ENCODE measurements at places on chromosomes 3 and 15.

- no peak for DNase-seq
These were observed 13.0 kb upstream of the RAMAC start for GRCh38 chr15:82972990-82973389.

DNA sequence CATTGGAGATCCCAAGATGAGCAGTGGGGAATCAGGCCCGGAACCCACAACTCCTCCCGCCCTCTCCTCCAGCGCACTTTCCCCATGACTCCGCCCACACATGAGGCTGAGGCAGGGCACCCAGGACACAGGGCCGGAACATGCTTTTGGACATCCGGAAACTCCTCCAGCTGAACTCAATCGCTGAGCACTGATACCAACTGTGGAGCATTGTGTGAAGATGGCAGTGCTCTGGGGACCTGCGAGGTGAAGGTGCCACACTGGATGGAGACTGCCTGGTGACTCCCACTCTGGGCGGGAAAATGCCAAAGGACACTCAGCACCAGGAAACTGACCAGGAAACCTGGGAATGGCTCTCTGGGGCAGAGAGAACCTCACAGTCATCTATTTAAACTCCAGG is 189.1 kb downstream of the FAM43A start:
- DNase-seq, result no peak

GRCh38 chr3:193911784-193912340 is 224.1 kb upstream of the HES1 start:
- DNase-seq, result no peak

DNA sequence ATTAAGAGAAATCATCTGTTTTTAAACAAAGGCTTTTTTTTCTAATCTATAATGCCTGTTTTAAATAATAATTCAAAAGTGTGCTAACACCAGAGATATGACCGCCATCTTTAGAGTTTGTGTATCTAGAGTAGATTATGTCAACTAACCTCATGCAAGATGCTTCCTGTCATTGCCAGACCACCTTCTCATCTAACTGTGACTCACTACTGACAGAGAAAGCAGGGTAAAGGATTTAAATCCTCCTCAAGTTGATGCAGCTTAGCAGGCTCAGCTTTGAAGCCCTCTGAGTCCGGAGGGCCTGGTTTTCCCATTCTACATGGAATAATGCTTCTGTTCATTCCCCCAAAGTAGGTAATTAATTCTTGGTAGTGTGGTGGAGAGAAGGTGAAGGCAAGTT is 108.5 kb downstream of the ECT2 start:
- no peak for DNase-seq

- peak; percentile 11 for DNase-seq
These were observed 39.8 kb downstream of the HCN4 start for GRCh38 chr15:73328981-73329380.

DNA sequence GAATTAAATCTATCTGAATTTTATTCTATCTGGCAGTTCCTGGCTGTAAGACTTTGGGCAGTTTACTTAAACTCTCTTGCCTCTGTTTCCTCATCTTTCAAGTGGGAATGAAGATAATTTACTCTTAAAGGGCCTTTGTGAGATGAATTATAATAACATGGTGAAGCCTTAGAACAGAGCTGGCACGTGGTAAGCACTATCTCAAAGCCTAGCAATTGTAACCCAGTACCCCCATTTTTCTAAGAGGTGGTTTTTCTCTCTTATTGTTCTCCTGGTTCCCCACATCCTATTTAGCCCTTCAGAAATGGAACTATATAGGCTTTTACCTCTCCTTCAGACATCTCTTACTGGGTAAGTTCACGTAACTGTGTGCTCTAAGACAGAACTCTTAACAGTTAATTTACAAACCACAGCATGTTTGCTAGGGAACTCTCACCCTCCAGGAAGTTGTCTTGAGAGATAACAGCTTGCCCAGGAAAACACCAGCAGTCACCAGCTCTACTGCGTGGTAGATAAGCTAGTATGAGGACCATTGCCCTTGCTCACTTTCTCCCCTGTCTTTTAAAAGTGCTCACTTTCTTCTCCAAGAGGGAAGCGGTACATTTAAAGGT is 12.3 kb upstream of the CRBN start:
- no peak for DNase-seq

GRCh38 chr15:92473756-92474155 is 80.1 kb downstream of the ST8SIA2 start:
- DNase-seq, result peak; percentile 69

GRCh38 chr3:31614162-31614921 is 81.6 kb downstream of the STT3B start:
- DNase-seq, result no peak

- no peak for DNase-seq
These were observed 380.0 kb upstream of the DPH6 start for GRCh38 chr15:35926007-35926380.

DNA sequence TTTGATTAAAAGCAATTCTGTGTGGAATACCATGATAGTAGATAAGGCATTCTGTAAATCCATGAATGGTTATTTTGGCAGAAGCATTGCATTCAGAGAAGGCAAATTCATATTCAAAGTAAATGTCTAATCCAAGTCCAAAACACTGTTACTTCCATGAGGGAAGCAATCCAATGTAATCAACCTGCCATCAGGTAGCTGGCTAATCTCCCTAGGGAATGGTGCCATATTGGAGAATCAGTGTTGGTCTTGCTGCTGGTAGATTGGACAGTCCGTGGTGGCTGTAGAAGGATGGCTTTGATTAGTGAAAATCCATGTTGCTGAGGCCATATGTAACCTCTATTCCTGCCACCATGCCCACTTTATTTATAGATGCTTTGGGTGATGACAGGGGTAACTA is 72.1 kb upstream of the TNIK start:
- DNase-seq, result no peak

DNA sequence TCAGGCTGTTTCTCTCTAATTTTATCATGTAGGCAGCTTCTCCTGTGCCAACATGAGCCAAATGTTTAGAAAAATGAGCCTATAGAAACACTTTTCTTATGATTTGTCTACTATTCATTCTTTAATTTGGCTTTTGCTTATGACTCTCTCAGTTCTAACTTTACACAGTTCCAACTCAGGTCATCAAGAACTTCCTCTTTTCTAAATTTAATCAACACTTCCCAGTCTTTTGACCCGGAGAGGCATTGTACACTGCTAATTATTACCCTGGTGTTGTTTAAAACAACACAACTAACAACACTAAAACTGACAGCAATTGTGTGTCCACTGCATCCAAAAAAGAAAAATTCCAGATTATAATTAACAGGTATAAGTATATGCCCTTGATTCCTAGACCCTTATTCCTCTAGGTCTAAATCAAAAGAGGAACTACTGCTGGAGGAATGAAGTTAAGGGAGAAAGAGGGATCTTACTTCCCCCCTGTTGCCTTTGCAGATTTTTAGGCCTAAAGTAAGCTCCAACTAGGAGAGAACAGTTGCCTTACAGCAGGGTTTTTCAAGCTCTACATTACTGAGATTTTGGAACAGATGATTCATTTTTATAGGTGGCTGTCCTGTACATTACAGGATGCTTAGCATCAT is 332.2 kb upstream of the GOLIM4 start:
- no peak for DNase-seq

- DNase-seq, result no peak
These were observed 242.9 kb upstream of the BHLHE40 start for GRCh38 chr3:4736284-4736861.

DNA sequence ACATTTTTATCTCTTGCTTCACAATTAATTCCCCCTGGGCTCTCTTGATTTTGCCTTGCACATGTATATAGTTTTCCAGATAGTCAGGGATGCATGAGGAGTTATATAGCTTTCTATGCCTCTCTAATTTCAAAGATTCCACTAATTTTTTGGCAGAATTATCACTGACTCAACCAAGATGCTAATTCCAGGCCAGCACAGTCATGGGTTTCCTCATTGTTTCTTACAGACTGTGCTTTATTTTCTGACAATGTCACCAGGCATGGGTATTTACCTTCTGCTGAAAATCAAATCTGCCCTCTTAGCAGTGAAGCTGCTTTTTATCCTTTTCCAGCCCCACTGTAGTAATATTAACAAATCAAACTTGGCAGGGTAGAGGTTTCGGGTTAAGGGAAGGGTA is 1520.6 kb upstream of the CADM2 start:
- no peak for DNase-seq

DNA sequence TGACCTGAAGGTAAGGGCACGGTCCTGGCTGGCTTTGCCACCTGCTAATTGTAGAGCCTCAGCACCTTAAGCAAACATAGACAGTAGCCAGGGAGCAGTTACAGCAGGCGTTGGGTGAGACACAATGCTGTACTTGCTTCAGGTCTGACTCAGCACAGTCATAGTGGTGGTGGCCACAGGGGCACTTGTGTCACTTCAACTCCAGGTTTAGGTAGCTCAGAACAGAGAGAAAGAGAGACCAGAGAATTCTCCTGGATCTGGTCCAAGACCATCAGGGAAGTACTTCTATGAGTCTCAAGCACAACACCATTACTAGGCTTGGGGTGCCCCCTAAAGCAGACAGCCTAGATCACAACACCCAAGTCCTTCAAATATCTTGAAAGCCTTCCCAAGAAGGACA is 204.4 kb downstream of the OTOL1 start:
- DNase-seq, result no peak

DNA sequence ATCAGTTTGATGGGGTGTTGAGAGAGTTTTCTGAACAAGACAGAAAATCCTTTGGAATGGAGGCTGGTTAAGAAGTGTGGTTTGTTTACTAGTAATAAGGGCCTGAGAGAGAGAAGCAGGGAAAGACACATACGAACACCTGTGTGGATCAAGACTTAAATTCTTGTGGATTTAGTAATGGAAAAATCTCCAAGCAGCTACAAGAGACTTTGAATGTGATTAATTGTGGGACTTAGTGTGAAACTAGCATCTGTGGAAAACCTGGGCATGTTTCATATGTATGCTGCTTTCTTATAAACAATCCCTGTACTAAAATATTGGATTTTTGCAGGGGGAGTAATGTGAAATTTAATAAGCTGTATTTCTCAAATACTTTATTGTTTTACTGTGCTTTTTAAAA is 399.1 kb downstream of the SI start:
- no peak for DNase-seq

GRCh38 chr3:151305060-151305774 is 11.4 kb downstream of the GPR87 start:
- peak; percentile 47 for DNase-seq

DNA sequence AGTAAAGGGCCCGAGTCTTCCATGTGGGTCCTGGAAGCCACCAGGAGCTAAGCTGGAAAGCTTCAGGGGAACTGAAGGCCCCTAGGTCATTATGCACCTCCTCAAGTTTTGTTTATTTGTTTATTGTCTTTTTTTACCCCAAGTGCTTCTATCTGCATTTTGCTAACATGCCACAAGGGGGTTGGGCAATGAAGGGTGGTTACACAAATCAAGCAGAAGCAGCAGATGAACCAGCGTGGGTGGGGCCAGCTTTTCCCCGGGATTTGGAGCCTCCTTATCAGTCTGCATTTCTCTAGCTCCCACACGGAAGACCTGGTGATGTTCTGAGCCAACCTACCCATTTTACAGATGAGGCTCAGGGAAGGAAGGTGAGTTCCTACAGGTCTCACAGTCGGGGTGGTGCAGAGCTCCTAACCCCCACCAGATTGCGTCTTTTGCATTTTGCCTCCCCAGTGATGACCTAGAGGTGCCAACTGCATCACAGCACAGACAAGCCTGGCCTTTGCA is 16.8 kb downstream of the TMC3 start:
- DNase-seq, result no peak

DNA sequence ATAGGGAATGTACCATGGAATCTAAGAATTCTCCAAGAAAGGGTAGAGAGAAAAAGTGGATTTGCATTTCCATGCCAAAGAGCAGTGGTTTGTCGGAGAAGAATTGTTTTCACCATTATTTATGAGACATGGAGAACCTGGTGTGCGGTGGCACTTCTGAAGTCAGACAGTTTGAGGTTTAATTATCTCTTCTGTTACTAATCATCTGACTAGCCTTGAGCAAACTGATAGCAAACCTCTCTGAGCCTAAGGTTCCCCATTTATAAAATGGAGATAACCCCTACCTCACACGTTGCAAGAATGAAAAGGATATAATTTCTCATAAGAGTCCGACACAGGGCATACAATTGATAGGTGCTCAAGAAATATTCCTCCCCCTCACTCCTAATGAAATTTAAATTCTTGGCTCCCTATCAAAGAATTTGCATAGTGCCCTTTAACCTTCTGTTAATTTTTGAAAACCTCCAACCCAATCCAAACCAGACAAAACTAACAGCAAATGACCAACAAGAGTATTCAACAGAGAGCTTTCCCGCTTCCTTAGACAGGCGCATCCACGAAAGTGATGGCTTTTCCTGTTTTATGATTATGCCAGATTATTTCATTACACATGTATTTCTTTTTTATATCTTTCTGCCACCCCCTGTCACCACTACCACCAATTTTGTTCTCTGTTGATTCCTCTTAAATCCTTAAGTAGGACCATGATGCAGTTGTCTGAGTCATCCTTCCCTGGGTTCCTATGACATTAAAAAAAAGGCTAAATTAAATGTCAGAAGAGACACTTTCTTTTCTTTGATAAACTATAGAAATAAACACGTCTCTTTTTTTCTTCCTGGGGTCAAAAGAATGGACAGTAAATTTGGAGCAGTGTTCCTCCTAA is 28.5 kb downstream of the TMEM212 start:
- no peak for DNase-seq

- DNase-seq, result no peak
These were observed 70.8 kb upstream of the POMGNT2 start for GRCh38 chr3:43176666-43177065.

DNA sequence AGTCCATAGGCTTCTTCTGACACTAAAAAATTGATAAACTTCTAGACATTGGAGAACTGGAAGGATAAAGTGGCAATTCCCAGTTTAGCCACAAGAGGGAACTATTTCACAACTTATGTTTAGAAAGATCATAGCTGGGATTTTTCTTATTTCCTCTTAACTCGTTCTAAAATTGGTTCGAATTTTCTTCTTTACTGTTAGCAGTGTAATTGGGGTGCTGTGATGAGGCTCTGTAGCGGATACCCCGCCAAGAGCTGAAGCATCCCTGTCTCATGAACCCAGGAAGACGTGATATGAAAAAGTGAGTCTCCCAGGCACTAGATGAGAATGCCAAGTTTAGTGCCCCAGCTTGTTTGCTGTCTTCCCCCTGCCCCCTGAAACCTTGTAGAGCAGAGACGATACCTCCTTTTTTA is 85.1 kb downstream of the PDCD6IP start:
- DNase-seq, result no peak

DNA sequence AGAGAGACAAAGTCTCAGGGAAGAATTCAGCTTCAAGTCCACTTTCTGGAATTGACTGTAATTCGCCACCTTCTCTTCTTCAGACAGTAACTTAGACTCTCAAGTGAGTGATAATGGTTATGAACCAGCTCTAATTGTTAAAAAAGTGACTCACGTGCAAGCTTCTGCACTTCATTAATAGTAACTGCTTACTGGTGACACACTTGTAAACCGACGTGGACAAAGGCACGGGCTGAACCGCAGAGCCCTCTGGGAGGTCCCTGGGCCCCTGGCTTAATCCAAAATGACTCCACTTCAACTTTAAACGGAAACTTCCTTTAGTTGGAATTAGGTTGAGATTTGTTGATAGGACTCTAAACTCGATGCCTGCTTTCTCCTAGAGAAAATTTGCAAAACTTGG is 17.0 kb downstream of the MUC4 start:
- DNase-seq, result peak; percentile 7
